ENCODE measurements at places on chromosomes 12 and 14.

GRCh38 chr14:64232095-64232838, 61.9 kb downstream of the ESR2 start:
- DNase-seq: no peak

- DNase-seq: no peak
These were observed 89.1 kb downstream of the MIA2 start for GRCh38 chr14:39322807-39323206.

GRCh38 chr14:63770187-63770807, 42.4 kb upstream of the SGPP1 start:
- DNase-seq: peak; percentile 50

DNA sequence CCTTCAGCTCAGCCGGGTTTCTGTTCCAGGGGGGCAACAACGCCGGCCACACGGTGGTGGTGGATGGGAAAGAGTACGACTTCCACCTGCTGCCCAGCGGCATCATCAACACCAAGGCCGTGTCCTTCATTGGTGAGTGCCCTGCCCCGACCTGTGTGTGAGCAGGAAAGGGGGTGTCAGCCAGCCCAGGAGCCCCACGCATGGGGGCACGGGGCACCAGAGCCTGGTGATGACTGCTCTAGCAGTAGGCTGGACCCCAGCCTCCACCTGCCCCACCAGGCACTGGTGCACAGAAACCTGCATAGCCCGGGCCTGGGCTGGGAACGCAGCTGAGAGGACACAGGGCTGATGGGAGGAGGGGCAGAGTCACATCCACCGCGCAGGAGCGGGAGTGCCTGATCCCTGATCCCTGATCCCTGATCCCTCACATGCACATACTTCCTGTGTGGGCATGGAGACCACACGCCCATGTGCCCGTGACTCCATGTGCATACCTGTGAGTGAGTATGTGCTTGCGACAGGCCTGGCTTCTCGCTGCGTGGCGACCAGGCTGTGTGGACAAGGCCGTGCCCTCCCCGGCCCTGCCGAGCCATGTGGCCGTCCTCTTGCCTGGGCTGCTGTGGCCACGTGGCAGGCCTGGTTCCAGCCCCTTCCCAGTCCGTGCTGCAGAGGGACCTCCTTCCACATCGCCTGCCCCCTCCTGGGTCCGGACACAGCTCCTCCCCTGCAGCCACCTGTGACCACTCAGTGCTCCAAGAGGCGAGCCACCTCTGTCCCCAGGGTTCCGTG, 11.2 kb downstream of the ADSS1 start:
- no peak for DNase-seq

GRCh38 chr14:75499084-75499875, 23.0 kb upstream of the BATF start:
- no peak for DNase-seq

- no peak for DNase-seq
These were observed 96.3 kb upstream of the EVL start for GRCh38 chr14:99968941-99969340.

- no peak for DNase-seq
These were observed 65.2 kb downstream of the VWF start for GRCh38 chr12:6059221-6059620.

DNA sequence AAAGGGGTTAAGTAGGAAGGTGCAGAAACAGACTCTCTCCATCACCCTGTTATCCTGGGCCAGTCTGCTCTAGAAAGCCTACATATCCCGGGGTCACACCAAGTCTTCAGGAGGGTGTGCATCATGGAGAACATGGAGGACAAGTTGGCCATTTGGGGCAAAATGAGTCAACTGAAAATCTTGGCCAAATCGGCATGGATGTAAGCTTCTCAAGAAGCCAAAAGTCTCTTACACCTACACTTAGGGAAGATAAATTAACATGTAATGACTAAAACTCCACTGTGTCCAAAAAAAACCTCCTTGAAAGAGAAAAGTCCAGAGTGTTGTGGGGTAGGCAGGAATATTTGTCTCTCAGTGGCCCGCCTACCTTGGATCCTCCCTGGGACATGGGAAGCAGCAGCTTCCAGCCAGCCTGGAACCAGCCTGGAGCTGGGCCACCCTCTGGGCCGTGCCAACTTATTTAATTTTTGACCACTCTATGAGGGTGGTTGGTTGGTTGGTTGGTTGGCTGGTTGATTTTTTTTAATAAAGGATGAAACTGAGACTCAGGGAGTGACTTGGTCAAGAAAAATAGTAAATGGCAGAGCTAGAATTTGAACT, 17.9 kb upstream of the TC2N start:
- no peak for DNase-seq

DNA sequence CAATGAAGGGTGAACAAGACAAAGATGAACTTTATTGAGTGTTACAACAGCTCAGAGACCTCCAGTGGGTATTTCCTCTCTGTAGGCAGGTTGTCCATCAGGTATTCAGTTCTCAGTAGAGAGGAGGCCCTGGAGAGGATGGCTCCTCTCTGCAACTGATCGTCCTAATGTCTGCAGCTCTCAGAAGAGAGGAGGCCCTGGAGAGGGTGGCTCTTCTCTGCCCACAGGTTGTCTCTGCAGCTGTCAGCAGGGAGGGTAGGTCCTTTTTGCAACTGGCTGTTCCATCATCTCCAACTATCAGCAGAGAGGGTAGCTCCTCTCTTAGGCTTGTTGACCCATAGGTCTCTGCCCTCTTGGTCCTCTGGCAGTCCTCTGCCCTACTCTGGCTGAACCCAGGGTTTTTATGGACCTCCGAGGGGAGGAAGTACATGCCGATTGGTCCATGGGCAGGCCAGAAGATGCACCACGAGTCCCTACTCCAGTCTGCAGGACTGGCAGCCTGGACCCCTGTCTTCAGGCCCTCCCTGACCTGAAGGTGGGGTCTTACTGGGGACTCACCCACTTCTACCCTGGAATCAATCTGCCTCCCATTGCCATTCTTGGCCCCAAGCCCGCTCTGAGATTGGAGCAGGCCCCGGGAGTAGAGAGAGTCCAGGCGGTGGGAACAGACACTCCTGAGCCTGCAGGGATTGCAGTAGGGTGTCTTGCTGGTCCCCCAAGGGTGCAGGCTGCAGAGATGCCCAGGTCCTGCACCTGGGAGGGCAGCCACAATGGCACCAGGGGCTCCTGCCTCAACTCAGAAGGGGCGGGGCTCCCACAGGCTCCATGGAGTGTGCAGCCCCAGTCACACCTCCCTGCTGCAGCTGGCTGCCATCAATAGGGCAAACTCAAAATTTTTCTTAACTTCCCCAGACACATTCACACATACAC, 2.3 kb downstream of the TMEM116 start:
- DNase-seq: peak; percentile 22
